Tracheal epithelial cell (primary cell): ENCODE measurements at places on chromosomes 6 and 20. TPM values are rescaled to one million over a fixed set of nuclear protein-coding genes. Genes with fewer than 3 reads are reported as not detected.

The DEFB115 gene
- not detected in 2 replicates for total RNA-seq

The PAX1 gene
- total RNA-seq = not detected in 2 replicates

The COL21A1 gene
- total RNA-seq = 0.48 and 6.8 TPM in 2 replicates

The JPH2 gene
- total RNA-seq = under 0.01 and 6.0 TPM in 2 replicates

The TMEM242 gene
- total RNA-seq = 4.1 and 5.8 TPM in 2 replicates

The NOX3 gene
- total RNA-seq = not detected in 2 replicates

The KIF6 gene
- total RNA-seq = 0.21 TPM in 1 of 2 replicates, not detected in the other

The BACH2 gene
- total RNA-seq = 1.1 and 1.9 TPM in 2 replicates

The NSFL1C gene
- total RNA-seq = 16.8 and 29.2 TPM in 2 replicates

The HSPA12B gene
- total RNA-seq = under 0.01 TPM in 1 of 2 replicates, not detected in the other

The DEFB124 gene
- not detected in 2 replicates for total RNA-seq

The TRDN gene
- total RNA-seq = not detected in 2 replicates
